ENCODE measurements at places on chromosomes 12 and 14.

- DNase-seq: no peak
Measured at GRCh38 chr12:46351886-46352650, 20.5 kb downstream of the SLC38A2 start.

- peak; percentile 10 for DNase-seq
Measured at GRCh38 chr12:61654698-61655097, 605.5 kb upstream of the USP15 start.

- no peak for DNase-seq
Measured at GRCh38 chr12:49195736-49196135, 6.9 kb upstream of the TUBA1A start.

GRCh38 chr14:57009585-57010515, 199.6 kb upstream of the OTX2 start:
- DNase-seq: no peak

- DNase-seq: no peak
Measured at GRCh38 chr12:129605666-129606065, 298.2 kb downstream of the TMEM132D start.

GRCh38 chr12:49959685-49960473, 1.8 kb upstream of the AQP5 start:
- DNase-seq: no peak

DNA sequence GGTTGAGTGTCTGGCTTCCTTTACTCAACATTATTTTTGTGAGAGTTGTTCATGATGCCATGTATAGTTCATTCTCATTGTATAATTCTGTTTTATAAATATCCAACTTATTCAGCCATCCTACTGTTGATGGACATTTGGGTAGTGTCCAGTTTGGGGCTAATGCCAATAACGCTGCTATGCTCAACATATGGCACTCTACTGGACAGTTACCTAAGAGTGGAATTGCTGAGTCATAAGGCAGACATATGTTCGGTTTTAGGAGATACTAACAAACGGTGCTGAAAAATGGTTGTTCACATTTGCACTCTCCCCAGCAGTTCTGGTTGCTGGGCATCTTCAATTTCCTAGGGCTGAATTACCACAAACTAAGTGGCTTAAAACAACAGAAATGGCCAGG, 28.7 kb upstream of the P2RX4 start:
- no peak for DNase-seq

DNA sequence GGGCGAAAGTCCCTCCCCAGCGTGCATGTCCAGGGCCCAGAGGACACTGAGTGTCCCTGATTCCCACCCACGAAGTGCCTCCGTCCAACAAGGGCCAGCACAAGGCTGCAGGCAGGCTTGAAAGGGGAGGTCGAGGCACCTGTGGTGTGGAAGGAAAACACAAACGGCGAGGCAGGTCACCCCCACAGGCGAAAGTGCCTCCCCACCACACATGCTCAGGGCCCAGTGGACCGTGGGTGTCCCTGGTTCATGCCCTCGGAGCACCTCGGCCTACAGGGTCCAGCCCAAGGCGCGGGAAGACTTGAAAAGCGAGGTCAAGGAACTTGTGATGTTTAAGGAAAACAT, 370.4 kb downstream of the ALG10 start:
- DNase-seq: no peak

DNA sequence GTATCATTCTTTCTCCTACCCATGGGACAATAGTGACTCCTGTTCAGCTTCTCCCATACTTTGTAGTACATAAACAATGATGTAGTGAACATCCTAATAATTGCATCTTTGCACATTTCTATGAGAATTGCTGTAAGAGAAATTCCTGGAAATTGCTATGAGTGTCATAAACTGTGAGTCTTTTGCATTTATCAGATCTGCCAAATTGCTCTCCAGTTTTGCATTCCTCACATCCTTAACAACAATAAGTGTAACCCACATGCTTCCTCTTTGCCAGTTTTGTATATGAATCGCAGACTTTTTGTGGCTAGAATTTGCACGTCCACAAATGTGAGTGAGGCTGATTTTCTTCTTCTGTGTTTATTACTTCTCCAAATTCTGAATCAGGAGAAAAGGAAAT, 124.0 kb upstream of the TBX5 start:
- no peak for DNase-seq

GRCh38 chr14:53946404-53947093, 10.1 kb downstream of the BMP4 start:
- no peak for DNase-seq

DNA sequence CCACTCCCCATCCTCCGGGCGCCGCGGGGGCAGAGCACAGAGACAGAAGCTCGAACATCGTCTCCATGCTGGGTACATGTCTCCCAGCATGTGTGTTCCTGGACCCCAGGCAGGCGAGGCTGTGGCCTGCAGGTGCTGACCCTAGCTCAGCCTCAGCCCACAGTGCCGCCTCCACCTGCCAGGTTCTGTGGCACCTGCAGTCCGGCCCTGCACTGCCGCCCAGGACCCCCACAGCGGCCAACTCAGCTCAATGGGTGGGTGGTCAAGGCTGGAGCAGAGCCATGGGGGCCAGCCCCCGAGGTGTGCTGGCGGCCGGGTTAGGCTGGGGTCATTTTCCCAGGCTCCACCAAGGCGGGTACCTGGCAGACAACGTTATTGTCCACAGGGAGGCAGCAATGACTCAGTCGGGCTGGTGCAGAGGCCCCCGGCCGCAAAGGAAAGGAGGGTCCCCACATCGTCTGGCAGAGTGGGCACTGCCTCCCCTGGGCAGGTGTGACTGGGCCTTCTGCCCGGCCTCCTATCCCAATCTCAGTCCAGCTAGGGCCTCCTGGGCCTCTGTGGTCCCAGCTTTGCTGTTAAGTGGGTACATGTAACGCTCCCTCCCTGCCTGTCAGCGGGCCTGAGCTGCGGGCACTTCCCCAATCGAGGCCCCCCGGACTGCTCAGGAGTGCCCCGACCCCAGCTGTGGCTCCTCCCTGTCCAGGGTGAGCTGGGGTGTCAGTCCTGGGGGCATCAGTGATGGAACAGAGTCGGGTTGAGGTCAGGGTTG, 20.2 kb upstream of the NUDT14 start:
- DNase-seq: no peak

DNA sequence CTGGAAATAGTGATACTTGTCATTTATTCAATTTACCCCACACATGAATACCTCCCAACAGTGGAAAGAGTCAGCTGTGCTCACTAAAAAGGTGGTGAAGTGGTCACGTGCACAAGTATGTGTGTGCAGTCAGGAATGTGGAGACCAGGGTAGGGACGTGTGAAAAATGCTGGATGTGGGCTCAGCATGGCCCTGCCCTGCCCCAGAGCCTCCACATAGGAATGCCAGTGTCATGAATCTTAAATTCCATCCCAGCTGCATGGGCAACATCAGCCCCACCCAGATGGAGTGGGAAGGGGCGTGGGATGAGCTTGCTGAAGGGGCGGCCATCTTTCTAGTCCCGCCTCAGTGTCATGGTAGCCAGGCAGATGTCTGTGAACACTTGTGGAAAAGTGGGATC, 87.7 kb downstream of the C12orf75 start:
- DNase-seq: no peak

- DNase-seq: no peak
Measured at GRCh38 chr14:79570648-79571047, 640.7 kb downstream of the DIO2 start.

- no peak for DNase-seq
Measured at GRCh38 chr12:122880668-122881067, 15.3 kb downstream of the VPS37B start.

DNA sequence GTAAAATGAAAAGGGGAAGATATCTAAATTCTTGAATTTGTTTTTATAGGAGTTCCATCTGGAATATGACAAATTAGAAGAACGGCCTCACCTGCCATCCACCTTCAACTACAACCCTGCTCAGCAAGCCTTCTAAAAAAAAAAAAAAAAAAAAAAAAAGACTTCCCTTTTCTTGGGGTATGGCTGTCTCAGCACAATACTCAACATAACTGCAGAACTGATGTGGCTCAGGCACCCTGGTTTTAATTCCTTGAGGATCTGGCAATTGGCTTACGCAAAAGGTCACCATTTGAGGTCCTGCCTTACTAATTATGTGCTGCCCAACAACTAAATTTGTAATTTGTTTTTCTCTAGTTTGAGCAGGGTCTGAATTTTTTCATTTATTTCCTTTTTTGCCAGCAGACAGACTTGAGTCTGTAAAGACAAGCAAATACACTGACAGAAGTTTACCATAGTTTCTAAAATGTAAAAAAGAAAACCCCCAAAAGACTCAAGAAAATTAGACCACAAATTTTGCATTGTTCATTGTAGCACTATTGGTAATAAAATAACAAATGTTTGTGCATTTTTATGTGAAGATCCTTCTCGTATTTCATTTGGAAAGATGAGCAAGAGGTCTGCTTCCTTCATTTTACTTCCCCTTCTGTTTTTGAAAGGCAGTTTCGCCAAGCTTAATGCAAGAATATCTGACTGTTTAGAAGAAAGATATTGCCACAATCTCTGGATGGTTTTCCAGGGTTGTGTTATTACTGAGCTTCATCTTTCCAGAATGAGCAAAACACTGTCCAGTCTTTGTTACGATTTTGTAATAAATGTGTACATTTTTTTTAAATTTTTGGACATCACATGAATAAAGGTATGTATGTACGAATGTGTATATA, 12.1 kb upstream of the KCNMB4 start:
- DNase-seq: no peak

- DNase-seq: no peak
Measured at GRCh38 chr14:36208690-36209278, 32.3 kb upstream of the PTCSC3 start.

- no peak for DNase-seq
Measured at GRCh38 chr12:91056488-91056887, 1.3 kb downstream of the KERA start.

GRCh38 chr12:2084553-2085296, 31.9 kb downstream of the CACNA1C start:
- DNase-seq: no peak

DNA sequence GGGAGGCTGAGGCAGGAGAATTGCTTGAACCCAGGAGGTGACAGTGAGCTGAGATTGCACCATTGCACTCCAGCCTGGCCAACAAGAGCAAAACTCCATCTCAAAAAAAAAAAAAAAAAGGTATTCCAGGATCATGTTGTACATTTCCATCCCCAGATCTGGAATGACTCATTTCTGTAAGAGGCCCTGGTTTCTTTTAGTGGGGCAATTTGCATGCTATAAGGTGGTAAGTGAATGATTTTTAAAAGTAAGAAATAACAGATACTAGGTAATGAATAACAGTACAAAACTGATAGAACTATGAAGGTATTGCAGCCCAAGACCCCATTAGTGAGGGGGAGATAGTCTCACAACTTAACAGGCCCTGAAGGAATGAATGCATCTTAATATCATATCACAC, 17.7 kb upstream of the ADCK1 start:
- DNase-seq: no peak

GRCh38 chr12:4269279-4269991, 4.1 kb upstream of the CCND2 start:
- DNase-seq: peak; percentile 92

- DNase-seq: no peak
Measured at GRCh38 chr14:106276326-106277267, 750.2 kb downstream of the TMEM121 start.

DNA sequence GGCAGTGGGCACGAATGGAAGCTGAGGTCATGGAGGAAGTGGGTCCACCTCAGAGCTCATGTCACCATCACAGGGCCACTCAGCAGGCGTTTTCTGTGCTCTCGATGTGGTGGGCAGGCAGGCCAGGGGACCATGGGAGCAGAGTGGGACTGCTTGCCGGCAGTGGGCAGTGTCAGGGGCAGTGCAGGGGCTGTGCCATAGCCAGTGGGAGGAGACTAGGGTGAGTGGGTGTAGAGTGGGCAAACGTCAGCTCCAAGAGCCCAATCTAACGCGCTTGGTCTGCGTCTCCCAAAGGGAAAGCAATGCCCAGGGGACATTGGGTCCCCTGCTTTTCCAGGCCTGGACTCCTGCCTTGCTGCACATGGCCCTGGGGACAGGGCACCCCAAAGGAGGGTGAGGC, 58.3 kb downstream of the SLC6A12 start:
- no peak for DNase-seq

GRCh38 chr12:22164139-22164538, 118.1 kb downstream of the CMAS start:
- peak; percentile 55 for DNase-seq

- no peak for DNase-seq
Measured at GRCh38 chr12:124727264-124727800, 136.3 kb downstream of the SCARB1 start.

GRCh38 chr14:99093532-99094517, 178.2 kb downstream of the BCL11B start:
- DNase-seq: no peak

- peak; percentile 4 for DNase-seq
Measured at GRCh38 chr12:109475993-109476806, 900 bp downstream of the KCTD10 start.

GRCh38 chr14:102828151-102828550, 50.9 kb downstream of the TRAF3 start:
- no peak for DNase-seq

GRCh38 chr12:93245543-93245942, 132.2 kb upstream of the NUDT4 start:
- DNase-seq: peak; percentile 49

GRCh38 chr12:27332714-27333402, at the start of gene BMAL2:
Gene BMAL2, plus strand, starts transcription at chr12:27332836. Its CDS starts 237 bp downstream, at chr12:27333073.
- DNase-seq: no peak

- DNase-seq: no peak
Measured at GRCh38 chr14:50340963-50341362, 28.8 kb downstream of the DMAC2L start.

- DNase-seq: no peak
Measured at GRCh38 chr12:16807731-16808130, 201.8 kb upstream of the LMO3 start.

DNA sequence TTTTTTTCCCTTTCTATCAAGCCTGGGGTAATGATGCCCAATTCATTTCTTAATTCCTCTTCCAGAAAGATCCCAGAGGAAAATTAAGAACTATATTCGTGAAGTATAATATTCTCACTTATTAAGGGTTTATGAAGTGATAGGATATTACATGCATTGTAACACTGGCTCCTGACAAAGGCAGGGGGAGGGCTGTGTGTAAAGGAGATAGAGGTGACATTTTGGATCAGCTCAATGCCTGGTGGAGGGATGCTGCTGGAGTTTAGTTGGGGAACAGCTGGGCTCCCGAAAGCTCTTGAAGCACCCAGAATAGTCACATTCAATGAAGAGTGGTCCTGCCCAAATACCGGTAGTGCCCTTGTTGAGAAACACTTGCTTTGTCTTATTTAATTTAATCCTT, 774 bp downstream of the SERPINA11 start:
- DNase-seq: no peak

- DNase-seq: no peak
Measured at GRCh38 chr12:43098071-43098470, 453.9 kb downstream of the ADAMTS20 start.

- DNase-seq: peak; percentile 80
Measured at GRCh38 chr12:57754411-57755193, at the start of gene MARCHF9. Gene MARCHF9, plus strand, starts transcription at chr12:57755103. Its CDS starts 426 bp downstream, at chr12:57755529.

- DNase-seq: peak; percentile 28
Measured at GRCh38 chr12:51028126-51028812, 2.1 kb upstream of the SLC11A2 start.

GRCh38 chr14:68634332-68634731, 158.5 kb downstream of the ZFP36L1 start:
- DNase-seq: no peak
